ENCODE measurements at places on chromosomes 5 and 9.

GRCh38 chr5:607541-608428 is 4.4 kb upstream of the CEP72 start:
- H3K4me1 ChIP-seq, result peaks cover 5% of the 10 kb centered on the region
- no peaks in the 10 kb centered on the region for H3K27me3 ChIP-seq
- DNase-seq, result peak; percentile 46

- H3K4me3 ChIP-seq, result no peak overlapping the region
- peaks cover 61% of the 10 kb centered on the region for H3K27me3 ChIP-seq
- no peaks in the 10 kb centered on the region for H3K36me3 ChIP-seq
- H3K4me1 ChIP-seq, result peaks cover 37% of the 10 kb centered on the region
- H3K27ac ChIP-seq, result no peak overlapping the region
These were observed 8.9 kb downstream of the LRRC26 start for GRCh38 chr9:137160716-137161557.

DNA sequence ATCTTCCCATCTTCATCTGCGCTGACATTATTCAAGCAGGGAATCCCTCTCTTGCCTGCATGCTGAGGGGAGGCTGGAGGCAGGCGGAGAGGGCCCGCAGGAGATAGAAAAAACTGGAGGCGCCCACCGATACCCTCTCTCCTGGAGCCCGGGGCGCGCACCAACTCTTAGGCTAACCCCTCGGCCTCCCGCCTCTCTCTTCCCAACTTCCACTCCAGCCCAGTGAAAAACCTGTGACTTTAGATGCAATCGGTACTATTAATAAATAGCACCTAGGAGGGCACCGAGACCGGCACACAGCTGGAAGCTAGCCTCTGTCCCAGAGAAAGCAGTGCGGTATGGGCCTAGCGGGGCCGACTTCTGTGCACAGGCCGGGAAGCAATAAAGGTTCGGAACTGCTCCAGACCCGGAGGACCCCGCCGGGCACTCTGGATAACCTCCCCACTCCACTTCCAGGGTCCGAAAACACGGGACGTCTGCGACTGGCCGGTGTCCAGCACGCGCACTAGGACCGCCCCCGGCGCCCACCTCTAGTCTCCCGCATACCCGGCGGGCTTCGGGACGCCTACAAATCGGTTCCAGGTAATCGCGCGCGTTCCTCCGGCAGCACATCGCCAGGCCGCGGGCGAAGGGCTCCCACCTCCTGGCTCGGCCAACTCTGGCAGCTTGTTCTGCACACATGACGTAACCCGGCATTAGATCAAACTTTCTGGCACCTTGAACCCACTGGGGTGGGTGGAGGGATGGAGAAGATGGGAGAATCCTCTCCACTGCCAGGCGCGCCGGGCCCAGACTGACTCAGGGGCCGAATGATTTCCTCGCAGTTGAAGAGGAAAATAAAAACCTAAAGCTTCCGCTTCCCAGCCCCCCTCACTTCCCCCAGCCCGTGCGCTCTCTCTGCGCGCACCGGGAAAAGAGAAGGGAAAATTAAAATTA is 1.4 kb downstream of the EFNA5 start:
- DNase-seq, result no peak
- no peaks in the 10 kb centered on the region for H3K36me3 ChIP-seq
- peak overlapping the region; percentile 36 for H3K27ac ChIP-seq
- peak overlapping the region; percentile 58 for H3K4me3 ChIP-seq
- peaks cover 42% of the 10 kb centered on the region for H3K4me1 ChIP-seq

GRCh38 chr9:83544002-83544698 is 5.9 kb upstream of the FRMD3 start:
- H3K4me3 ChIP-seq, result no peak overlapping the region
- no peaks in the 10 kb centered on the region for H3K27me3 ChIP-seq
- DNase-seq, result peak; percentile 73
- no peaks in the 10 kb centered on the region for H3K4me1 ChIP-seq
- H3K27ac ChIP-seq, result no peak overlapping the region
- H3K36me3 ChIP-seq, result no peaks in the 10 kb centered on the region

GRCh38 chr5:96936431-96937320 is 796 bp downstream of the LNPEP start:
- peak overlapping the region; percentile 94 for H3K27ac ChIP-seq
- H3K27me3 ChIP-seq, result no peaks in the 10 kb centered on the region
- H3K4me1 ChIP-seq, result no peaks in the 10 kb centered on the region
- peak overlapping the region; percentile 89 for H3K4me3 ChIP-seq

DNA sequence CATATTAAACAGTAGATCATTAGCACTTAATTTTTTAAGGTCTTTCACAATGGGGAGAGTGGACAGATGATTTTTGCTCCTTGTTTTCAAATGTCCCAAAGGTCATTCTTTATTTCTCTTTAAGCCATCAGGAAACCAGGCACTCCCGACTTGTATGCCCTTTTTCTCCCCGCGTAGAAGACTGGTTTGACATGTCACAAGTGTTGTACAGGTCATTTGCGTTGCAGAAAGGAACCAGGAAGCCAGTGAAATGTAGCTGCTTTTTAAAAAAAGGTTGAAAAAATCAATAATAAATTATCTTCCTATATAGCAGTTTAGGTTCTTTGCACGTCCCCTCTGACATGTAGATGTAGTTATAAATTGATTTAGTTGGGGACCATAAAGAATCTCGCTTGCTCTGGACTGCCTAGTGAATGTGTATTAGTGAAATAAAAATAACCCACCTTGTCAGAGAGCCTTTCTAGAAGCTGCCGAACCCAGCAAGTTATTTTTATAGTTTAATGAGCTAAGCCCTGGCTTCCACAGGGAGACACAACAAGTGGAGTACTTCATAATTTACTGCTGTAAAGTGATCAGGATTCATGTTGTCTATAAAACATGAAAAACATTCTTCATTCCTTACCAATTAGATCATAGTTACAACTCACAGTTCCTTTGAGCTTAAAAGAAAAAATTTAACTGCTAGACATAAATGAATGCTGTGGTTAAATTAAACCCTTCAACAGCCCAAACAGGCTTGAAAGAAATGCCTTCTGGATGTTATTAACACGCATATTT is 404.6 kb downstream of the CSNK1G3 start:
- DNase-seq, result no peak
- H3K27ac ChIP-seq, result no peak overlapping the region
- H3K4me3 ChIP-seq, result no peak overlapping the region

GRCh38 chr9:122122903-122123632 is 30.0 kb upstream of the TTLL11 start:
- H3K4me1 ChIP-seq, result peaks cover 7% of the 10 kb centered on the region
- peak; percentile 48 for DNase-seq
- no peak overlapping the region for H3K4me3 ChIP-seq
- no peak overlapping the region for H3K27ac ChIP-seq
- H3K36me3 ChIP-seq, result no peaks in the 10 kb centered on the region
- peaks cover 7% of the 10 kb centered on the region for H3K27me3 ChIP-seq

DNA sequence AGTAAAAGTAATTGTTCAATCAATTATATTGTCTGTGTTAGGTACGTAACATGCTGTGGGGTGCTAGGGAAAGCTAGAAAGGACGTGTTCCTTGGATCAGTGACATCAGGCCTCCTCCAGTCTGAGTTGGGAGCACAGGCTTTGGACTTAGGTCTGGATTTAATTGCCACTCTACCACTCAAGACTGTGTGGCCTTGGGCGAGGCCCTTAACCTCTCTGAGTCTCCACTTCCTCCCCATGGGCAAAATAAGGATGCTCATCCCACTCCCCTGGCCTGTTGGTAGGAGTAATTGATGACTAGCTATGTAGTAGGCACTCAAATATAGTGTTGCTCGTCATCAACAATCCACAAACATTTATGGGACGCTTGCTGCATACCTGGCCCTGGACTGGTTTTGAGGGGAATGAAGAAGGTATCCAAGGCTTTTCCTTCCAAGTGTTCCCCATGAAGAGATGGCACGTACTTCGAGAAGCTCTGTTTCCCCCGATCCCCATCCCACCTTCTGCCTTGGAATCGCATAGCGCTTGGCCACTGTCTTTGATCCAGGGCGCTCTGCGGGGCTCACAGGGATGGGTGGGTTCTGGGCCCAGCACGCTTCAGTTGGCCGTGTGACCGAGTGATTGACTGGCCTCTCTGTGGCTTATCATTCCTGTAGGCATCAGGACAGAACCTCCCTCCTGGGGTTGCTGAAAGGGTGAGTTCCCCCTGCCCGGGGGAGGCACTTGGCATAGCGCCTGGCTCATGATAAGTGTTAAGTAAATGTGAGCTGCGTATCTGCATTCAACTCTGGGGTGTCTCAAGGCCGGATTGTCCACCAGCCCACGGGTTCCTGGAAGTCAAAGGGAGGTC is 8.1 kb downstream of the FGF18 start:
- peak; percentile 19 for DNase-seq
- no peaks in the 10 kb centered on the region for H3K27me3 ChIP-seq
- no peaks in the 10 kb centered on the region for H3K36me3 ChIP-seq
- no peak overlapping the region for H3K27ac ChIP-seq

DNA sequence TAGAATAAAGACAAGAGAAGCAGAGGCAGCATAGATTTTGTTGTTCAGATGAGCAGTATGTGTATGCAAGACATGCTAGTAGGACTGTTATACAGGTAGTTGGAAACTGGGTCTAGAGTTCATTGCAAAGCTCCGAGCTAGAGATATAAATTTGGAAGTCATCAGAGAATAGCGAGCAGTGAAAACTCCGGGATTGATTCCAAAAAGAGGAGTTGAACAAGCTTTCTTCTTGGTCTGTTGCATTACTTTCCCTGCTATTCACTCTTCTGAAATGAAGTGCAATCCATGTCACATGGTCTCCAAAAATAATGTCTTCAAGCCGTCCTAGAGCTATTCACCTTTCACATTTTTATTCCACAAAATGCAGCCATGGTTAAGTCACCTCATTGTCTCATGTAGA is 67.9 kb upstream of the ZNF462 start:
- no peak overlapping the region for H3K4me3 ChIP-seq
- H3K27ac ChIP-seq, result no peak overlapping the region
- H3K36me3 ChIP-seq, result no peaks in the 10 kb centered on the region
- no peaks in the 10 kb centered on the region for H3K4me1 ChIP-seq

DNA sequence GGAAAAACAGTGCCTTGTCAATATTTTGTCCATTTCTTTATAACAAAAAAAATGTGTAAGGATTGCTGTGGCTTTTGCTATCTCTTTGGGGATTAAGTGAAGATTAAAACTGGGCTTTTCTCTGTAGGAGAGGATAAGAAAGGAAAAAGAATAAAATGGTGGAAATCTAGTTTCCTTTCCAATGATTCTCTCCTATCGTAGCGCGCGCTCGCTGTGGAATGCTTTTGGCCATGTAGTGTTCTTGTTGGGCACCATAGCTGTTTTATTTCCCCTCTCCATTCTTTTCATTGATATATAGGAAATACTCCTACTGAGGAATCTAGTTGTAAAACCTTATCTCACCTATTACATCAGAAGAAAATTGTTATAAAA is 1.5 kb downstream of the STXBP1 start:
- peaks cover 5% of the 10 kb centered on the region for H3K27me3 ChIP-seq
- no peaks in the 10 kb centered on the region for H3K36me3 ChIP-seq
- peaks cover 9% of the 10 kb centered on the region for H3K4me1 ChIP-seq
- H3K4me3 ChIP-seq, result peak overlapping the region; percentile 79

DNA sequence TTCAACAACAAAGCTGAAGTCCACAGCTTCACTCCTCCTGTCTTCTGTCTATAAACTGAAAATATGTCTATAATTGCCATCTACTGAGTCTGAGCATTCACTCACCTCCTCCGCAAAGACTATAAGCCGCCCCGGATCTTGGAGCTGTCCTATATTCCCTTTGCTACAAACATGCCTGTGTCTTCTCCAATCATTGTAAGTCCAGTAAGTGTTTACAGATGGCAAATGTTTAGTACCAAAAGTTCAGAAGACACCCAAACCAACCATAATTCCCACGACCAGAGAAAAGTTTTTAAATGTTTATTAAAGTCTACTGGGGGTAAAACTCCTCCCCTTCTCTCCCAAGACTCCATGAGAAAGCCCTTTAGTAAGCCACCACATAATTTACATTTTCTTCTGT is 80.9 kb downstream of the EBF1 start:
- H3K4me3 ChIP-seq, result no peak overlapping the region
- no peaks in the 10 kb centered on the region for H3K27me3 ChIP-seq
- no peak overlapping the region for H3K27ac ChIP-seq
- no peaks in the 10 kb centered on the region for H3K36me3 ChIP-seq

GRCh38 chr5:33401482-33402390 is 39.0 kb upstream of the TARS1 start:
- no peak overlapping the region for H3K27ac ChIP-seq
- no peaks in the 10 kb centered on the region for H3K36me3 ChIP-seq
- H3K4me3 ChIP-seq, result no peak overlapping the region
- H3K27me3 ChIP-seq, result no peaks in the 10 kb centered on the region

DNA sequence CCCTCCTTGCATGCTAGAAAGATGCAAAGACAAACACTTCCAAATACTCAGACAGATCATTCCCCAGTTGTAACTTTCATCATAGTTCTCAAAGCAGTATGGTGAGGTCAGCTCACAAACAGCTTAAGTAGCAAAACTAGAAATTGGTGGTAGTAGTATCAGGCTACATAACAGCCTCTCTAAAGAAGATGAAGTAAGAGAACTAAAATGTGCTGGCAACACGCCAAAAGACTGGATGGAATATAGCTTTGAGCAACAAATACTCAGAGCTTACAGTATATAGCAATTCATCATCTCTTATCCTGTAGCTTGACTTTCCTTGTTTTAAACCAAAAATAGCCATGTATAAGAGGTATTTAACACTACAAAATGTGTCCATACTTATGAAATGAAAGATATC is 7.5 kb downstream of the PFDN1 start:
- H3K27ac ChIP-seq, result no peak overlapping the region
- peaks cover 23% of the 10 kb centered on the region for H3K36me3 ChIP-seq
- peaks cover 26% of the 10 kb centered on the region for H3K4me1 ChIP-seq
- peak; percentile 25 for DNase-seq

DNA sequence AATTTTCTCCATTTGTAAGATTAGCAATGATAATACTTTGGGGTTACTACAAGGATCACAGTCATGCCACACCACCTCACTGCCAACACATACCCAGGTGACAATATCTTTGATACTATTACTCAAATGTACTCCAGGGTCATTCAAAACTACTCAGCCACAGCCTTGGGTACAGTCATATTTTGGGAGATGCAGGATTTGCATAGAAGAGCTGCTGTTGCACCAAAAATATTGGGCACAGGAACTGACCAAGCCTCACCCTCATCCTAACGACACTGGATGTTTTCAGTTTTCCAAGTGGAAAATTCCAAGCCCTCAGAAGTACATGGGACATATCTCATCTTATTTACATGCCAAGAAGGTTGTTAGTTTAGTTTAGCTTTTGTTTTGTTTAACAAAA is 120.9 kb upstream of the C6 start:
- DNase-seq, result no peak
- no peak overlapping the region for H3K4me3 ChIP-seq
- H3K4me1 ChIP-seq, result no peaks in the 10 kb centered on the region
- no peak overlapping the region for H3K27ac ChIP-seq

- H3K27ac ChIP-seq, result no peak overlapping the region
- DNase-seq, result no peak
- no peaks in the 10 kb centered on the region for H3K27me3 ChIP-seq
These were observed 10.4 kb upstream of the FIBCD1 start for GRCh38 chr9:130949188-130950038.

GRCh38 chr5:137684761-137685160 is 51.1 kb downstream of the KLHL3 start:
- H3K27ac ChIP-seq, result no peak overlapping the region
- no peaks in the 10 kb centered on the region for H3K4me1 ChIP-seq
- H3K36me3 ChIP-seq, result no peaks in the 10 kb centered on the region
- DNase-seq, result no peak
- H3K27me3 ChIP-seq, result no peaks in the 10 kb centered on the region
- no peak overlapping the region for H3K4me3 ChIP-seq

- no peak overlapping the region for H3K27ac ChIP-seq
- H3K4me1 ChIP-seq, result no peaks in the 10 kb centered on the region
- no peaks in the 10 kb centered on the region for H3K36me3 ChIP-seq
- no peaks in the 10 kb centered on the region for H3K27me3 ChIP-seq
- no peak overlapping the region for H3K4me3 ChIP-seq
These were observed 150.1 kb downstream of the OSTF1 start for GRCh38 chr9:75238311-75238976.

GRCh38 chr9:34633166-34633565 is 4.3 kb upstream of the ARID3C start:
- peaks cover 10% of the 10 kb centered on the region for H3K36me3 ChIP-seq
- no peak overlapping the region for H3K4me3 ChIP-seq
- DNase-seq, result no peak
- no peak overlapping the region for H3K27ac ChIP-seq
- H3K4me1 ChIP-seq, result peaks cover 15% of the 10 kb centered on the region

Data from Peyer's patch (tissue), 4 donors.